ENCODE measurements at places on chromosomes 6 and 20.
A peak's percentile ranks its signal among the peaks of the same experiment; 100 is the strongest.

- no peak for DNase-seq
Observed at GRCh38 chr6:133887156-133887879, 1.6 kb upstream of the TCF21 start.

- DNase-seq = peak; percentile 6
Observed at GRCh38 chr6:40640599-40641227, 53.5 kb upstream of the LRFN2 start.

DNA sequence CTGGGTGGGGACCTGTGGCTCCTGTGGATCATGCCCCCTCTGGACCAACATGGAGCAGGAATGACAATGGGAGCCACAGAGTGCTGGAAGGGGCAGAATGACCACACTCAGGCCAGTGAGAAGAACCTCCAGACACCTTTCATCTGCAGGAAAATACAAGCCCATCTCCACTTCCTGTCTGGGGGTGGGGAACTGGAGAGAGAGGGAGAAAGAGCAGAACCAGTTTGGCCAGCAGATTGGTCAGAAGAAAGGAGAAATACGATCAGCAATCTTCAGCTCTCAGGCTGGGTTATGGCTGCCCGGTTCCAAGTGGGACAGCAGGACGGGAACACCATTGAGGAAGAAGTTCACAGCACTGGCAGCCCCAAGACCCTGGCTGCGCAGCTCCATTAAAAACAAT is 37.0 kb downstream of the BMP7 start:
- no peak for DNase-seq

- no peak for DNase-seq
Observed at GRCh38 chr6:56671651-56672461, 29.2 kb upstream of the DST start.

- DNase-seq = no peak
Observed at GRCh38 chr6:89599727-89600126, 38.8 kb downstream of the LYRM2 start.

DNA sequence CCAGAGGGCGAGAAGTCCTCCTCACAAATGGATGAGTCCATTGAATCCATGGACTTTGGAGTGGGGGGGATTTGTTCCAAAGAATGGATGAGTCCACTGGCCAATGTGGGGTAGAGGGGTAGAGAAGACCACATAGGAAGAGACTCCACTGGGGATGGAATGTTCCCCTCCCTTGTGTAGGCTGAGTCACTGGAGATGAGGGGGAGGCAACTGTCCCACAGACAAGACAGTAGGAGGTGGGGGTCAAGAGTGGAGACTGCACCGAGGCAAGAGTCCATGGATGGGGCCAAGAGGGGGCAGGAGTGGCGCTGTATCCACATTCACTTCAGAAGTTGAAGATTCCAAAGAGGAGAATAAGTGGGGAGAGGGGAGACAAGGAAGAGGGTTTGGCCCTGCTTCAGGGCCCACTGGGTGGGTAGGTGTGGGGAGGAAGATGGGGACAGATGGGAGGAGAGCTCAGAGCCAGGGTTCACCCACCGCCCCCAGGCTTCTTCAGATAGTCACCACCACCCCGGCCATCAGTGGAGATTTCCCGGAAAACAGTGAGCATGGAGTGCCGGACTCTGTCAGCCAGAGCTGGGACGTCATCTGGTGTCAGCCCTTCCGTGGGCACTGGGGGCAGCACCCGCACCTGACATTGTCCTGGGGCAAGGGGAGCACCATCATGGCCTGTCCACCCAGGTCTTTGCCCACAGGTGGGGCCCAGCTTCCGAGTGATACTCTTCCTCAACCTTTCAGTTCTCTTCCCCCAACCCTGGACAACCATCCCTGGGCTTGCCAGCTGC is 4.6 kb downstream of the EGFL8 start:
- DNase-seq = no peak

GRCh38 chr20:48898896-48899530 is 22.5 kb upstream of the ARFGEF2 start:
- DNase-seq = no peak

DNA sequence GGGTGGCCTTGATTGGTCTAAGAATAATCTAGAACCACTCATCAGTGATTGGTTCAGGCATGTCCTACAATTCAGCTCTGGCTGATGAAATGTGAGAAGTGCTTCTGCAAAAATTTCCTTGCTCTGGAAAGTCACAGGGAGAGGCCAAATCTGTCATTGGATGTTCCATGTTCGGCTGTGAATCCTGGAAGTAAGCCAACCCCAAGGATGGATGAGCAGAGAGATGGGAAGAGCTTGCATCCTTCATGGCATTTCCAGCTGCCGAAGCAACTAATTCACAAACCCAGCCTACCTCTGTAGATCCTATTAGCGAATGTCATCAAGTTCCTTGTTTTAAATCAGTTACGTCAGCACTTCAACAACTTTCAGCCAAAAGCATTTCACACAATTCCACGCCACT is 187.2 kb upstream of the SOX4 start:
- no peak for DNase-seq

- DNase-seq = no peak
Observed at GRCh38 chr20:2753461-2754040, 46.9 kb downstream of the CPXM1 start.

DNA sequence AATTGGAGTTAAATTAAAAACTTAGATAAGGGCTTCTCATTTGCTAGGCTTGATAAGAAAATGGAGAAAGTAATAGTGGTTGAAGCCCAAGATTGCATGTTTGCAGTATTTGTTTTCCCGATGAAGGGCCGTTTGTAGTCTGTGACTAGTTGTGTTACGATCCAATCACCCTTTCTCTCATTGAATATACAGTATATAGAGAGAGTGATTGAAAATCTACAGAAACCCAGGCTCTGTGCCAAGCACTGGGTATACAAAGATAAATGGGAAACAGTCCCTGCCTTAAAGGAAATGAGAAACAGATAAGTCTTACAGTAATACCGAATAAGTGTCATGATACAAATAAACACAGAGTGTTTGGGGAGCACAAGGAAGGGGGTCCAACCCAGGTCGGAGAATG is 55.2 kb upstream of the CDKAL1 start:
- DNase-seq = no peak

DNA sequence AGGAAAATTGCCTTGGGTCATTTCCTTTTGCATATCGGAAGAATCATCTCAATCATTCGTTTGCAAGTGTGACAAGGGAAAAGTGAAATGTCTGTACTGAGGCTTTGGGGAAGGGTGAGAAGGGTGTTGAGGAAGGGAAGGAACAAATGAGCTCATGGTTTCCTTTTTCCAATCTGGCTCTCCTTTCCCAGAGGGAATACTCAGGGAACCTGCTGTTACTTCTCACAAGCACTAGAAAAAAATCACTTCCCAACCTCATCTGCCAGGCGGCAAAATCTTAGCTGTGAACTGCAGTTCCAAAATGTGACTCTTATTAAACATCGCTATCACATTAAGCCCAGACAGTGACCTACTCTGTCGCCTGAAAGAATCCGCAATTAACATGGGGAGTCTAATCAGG is 258.1 kb downstream of the ZNF217 start:
- DNase-seq = no peak

DNA sequence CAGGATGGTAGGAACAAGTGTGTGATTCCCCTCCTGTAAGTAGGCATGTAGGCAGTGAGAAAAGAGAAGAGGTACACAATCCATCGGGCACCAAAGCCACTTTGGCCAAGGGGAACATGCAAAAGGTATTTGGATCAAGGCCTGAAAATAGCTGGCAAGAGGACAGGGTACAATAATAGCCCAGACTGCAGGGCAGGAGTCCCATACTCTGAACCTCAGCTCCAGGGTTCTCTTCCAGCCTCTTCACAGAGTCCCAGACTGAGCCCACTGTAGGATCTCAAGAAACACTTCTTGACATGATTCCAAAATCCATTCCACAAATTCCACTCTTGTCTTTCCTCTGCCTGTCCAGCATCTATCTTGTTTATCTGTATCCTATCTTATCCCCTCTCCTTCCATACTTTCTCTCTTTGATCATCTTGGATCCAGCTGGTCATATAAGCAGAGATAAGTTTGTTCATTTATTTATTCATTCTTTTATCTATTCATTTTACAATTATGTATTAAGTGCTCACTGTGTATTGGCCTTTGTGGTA is 19.7 kb downstream of the ACSS2 start:
- no peak for DNase-seq

- no peak for DNase-seq
Observed at GRCh38 chr20:44181611-44182010, 5.4 kb downstream of the JPH2 start.

DNA sequence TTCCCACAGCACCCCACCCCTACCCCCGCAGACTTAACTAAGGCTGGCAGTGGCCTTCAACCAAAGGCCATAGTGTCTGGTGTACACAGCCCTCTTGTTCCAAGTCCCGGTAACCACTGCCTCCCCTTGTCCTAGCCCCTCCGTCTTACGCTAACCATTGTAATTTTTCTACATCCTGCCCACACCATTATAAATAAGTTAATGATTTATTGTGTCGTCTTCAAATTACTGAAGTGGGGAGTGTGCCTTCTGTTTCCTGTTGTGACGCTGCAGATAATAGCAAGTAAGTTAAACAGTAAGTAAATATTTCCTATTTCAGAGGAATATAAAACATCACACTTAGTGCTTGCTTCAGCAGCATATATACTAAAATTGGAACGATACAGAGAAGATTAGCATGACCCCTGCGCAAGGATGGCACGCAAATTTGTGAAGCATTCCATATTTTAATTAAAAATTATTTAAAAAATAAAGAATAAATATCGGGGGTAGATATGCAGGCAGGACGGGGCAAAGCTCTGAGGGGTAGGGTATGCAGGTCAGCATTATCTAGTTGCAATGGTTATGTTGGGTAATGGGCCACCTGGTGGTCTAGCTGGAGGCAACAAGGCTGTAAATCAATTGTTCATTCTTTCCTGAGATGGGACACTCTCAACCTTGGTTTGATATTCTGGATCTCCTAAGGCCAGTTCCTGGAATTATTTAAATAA is 15.1 kb downstream of the SRSF6 start:
- no peak for DNase-seq

DNA sequence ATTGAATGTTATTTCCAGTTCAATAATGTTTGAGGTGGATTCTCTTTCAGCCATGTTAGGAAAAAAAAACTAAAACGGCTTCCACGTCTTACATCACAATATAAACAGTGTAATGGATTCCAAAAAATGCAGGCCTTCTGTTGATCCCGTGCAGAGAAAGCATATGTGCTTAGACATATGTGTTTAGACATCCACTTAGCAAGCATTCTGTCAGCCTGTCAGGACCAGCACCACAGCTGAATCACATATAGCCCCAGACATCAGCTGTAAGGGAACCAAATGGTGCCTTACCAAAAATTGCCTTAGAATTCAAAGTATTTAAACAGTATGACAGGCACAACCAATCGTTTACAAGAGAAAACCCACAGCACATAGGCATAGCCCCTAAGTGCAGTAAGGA is 304.9 kb downstream of the EYA4 start:
- DNase-seq = no peak

DNA sequence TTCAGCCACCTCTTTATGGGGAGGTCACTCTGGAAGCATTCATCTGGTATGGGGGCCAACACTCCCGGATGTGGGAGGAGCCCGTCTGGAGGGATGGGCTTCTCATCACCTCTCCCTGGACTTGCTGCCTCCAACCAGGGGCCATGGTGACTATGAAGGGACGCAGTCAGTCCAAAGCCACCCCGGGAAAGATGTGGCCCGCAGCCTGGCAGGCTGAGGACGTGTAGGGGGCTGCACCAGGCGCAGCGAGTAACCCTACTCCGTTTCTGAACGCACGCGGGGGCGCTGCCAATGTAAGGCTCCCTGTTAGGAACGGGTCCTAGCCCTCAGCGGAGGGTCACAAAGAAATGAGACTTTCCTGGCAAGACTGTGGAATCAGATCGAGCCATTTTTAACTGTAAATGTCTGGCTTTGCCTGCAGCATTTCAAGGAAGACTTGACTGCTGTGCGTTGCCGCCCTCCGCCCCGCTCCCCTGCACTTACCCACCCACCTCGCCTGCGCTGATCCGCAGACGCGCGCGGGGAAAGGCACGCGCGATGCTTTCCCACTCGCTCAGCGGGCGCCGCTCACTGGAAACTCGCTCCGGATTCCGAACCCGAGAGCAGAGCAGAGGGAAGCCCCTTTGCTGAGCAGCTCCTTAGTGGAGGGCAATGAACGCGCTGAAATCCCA is 55.1 kb downstream of the IL20RA start:
- DNase-seq = no peak

GRCh38 chr20:18669241-18670019 is 81.6 kb downstream of the DTD1 start:
- no peak for DNase-seq

- no peak for DNase-seq
Observed at GRCh38 chr6:134340179-134340975, 22.5 kb upstream of the SGK1 start.

DNA sequence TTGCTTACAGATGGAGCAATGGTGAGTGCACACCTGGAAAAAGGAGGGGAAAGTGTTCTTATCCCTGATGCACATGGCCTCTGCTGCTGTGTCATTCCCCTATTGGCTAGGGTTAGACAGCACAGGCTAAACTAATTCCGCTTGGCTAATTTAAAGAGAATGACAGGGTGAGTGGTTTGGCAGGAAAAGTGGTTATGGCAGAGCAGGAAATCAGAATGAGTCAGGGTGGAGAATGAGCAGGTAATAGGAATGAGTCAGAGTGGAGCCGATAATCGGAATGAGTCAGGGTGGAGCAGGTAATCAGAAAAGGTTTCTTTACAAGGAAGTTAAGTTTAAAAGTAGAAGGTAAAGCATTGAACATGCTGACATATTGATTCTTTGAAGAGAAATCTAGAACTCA is 355.5 kb upstream of the HTR1E start:
- DNase-seq = no peak

DNA sequence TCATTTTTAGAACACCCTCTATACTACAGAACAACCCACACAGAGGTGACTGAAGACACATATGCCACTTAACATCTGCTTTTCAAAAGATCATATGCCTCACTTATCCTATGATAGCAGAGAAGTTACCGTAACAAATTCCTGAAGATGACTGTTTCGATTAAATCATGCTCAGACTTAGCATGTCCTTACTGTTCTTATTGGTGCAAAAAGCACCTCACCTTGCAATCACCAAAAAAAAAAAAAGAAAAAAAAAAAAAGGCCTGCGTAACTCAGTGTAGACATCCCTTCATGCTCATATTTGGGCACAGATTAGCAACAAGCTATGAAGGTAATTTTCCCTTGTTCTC is 17.7 kb upstream of the DST start:
- no peak for DNase-seq

DNA sequence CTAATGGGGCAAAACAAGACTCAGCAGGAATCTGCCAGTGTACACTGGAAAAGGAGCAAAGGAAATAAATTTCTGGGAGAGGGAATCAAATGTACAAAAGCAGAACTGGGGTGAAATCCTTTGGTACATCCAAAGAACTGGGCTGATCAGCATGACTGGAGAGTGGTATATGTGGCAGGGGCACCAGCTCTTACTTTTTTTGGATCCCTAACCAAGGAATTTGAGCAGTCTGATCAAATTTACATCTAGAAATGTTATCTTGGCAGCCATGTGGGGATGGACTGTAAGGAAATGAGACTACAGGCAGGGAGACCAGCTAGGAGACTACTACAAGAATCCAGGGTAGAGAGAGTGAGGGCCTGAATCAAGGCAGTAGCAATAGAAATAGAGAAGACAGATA is 1.2 kb upstream of the ZSCAN31 start:
- no peak for DNase-seq

All from activated gamma-delta T cell treated with Interleukin-2 at 50 U/mL for 16 hours (primary cell).